ENCODE measurements at places on chromosomes 12 and 14.

GRCh38 chr12:119720349-119720748, 52.4 kb downstream of the PRKAB1 start:
- no peak for DNase-seq

GRCh38 chr14:29759521-29760340, 167.9 kb downstream of the PRKD1 start:
- DNase-seq = no peak

DNA sequence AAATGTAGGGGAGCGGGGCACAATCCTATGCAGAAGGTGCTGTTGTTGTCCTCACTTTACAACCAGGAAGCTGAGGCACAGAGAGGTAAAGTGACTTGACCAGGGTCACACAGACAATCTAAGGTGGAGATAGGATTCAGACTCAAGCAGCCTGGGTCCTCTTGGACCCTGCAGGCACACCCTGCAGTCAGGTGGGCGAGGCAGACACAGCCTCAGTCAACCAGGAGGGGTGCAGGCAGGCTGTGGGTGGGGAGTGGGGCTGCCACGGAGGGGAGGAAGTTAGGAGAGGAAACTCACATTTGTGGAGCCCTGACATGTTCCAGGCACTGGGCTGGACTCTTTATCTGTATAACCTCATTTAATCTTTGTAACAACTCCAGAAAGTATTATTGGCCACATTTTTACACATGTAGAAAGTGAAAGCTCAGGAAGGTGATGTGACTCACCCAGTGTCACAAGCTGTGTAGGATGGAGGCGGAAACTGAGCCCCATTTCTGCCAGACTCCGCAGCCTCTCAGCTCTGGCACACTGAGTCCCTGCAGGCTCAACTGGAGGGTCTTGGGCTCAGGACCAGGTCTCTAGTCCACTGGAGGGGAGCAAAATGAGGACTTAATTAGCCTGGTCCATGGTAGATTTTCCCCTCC, 24.9 kb upstream of the CHGA start:
- no peak for DNase-seq

GRCh38 chr12:109943811-109944210, 43.7 kb downstream of the TCHP start:
- DNase-seq = no peak

DNA sequence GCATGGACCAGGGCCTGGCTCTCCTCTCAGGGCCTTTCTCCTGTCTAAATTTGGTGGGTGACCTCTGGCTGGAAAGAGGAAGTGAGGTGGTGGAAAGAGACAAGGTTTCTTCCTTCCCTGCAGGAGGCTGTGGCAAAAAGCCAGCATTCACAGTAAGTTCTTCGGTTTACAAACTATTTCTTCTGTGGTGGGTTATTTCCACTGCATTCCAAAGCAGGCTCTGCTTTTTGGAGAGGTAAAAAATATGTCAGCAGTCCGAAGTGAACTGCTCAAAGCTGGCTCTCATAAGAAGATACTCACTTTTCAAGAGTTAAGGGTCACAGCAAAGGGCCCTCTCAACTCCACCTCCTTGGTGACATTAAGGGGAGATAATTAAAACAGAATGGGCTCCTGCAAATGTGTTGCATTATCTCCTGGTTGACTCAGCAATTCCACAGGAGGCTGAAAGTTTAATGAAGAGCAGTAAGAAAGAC, 48.9 kb upstream of the POC1B start:
- DNase-seq = no peak

- no peak for DNase-seq
Measured at GRCh38 chr12:3017281-3017680, 58.1 kb downstream of the TEAD4 start.

GRCh38 chr12:65896743-65897142, 72.5 kb downstream of the HMGA2 start:
- no peak for DNase-seq

- DNase-seq = no peak
Measured at GRCh38 chr12:98401427-98401826, 114.0 kb upstream of the TMPO start.

DNA sequence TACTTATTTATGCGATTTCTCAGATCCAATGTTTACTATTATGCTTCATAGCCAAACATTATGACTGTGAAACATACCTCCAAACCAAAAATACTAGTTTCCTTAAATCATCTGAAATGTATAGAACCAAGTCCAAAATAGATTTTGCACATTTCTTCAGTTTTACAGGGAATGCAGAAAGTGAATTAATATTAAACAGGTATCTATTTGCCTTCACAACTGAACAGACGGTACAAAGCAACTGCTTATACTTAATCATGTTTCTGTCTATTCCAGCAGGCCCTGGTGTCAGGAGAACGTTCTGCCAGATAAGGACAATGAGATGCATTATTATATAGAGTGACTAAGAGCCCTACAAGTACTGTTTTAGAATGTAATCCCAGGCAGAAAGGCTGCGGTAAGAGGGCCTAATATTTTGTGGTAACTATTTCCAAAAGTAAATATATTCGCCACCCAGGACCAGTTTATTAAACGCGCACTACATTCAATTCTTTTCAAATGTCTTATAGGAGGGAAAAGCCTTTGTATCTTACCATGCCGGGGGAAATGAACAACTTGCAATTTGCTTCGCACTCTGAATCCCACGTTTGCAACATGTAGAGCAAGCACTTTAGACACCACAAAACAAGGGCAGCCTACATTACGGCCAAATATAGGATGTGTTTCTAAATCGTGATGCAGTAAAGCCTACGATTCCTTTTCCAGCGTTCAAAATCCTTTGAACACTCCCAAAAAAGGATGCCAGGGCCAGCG, 1.5 kb downstream of the CORO1C start:
- no peak for DNase-seq

DNA sequence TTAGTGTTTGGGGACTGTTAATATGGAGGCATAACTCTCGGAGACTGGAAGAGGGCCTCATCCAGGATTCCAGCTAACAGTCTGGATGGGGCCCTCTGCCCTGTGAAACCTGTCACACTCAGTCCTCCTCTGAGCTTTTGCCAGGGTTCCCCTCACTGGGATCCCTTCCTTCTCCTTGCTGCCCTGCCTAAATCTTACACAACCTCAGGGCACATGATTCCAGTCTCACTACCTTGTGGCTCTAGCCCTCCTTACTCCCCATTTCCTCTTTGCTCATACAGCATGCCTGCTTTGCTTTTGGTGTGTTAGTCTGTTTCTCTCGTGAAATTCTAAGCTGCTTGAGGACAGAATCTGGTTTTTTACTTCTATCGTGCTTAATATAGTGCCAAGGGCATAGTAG, 942 bp upstream of the GSG1 start:
- DNase-seq = peak; percentile 37

DNA sequence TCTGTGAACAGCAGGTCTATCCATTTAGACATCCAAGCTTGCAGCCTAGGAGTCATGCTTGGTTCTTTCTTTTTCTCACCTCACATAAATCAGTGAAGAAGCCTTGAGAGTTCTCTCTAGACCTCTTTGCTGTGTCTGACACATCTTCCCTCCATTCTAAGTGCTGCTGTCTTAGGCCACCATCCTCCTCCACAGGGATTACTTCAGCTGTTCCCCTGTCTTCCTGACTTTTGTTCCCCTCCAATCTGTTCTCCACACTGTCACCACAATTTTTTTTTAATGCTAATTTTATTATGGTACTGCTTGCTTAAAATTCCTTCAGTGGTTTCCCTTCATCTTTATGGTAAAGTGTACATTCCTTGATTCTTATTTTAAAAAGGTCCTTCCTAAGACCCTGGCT, 71.8 kb downstream of the DERA start:
- DNase-seq = no peak

GRCh38 chr12:93442411-93443340, 929 bp upstream of the UBE2N start:
- no peak for DNase-seq

GRCh38 chr12:29256598-29256997, 107.5 kb downstream of the FAR2 start:
- no peak for DNase-seq

DNA sequence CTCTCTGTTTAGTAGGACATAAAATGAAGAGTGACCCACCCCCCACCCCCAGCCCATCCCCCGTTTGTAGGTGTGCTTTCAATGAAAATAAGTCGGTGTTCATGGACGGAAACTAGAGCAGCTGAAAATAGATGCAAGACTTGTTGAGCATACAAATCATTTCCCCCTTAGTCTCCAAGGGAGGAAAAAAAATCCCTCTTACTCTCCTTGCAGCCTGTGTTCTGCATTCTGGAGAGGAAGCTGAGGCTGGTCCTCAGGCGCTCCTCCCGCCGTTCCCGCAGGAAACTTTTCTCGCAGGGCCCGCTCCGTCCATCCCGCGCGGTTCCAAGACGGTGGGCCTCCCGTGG, 259.0 kb upstream of the E2F7 start:
- DNase-seq = no peak

DNA sequence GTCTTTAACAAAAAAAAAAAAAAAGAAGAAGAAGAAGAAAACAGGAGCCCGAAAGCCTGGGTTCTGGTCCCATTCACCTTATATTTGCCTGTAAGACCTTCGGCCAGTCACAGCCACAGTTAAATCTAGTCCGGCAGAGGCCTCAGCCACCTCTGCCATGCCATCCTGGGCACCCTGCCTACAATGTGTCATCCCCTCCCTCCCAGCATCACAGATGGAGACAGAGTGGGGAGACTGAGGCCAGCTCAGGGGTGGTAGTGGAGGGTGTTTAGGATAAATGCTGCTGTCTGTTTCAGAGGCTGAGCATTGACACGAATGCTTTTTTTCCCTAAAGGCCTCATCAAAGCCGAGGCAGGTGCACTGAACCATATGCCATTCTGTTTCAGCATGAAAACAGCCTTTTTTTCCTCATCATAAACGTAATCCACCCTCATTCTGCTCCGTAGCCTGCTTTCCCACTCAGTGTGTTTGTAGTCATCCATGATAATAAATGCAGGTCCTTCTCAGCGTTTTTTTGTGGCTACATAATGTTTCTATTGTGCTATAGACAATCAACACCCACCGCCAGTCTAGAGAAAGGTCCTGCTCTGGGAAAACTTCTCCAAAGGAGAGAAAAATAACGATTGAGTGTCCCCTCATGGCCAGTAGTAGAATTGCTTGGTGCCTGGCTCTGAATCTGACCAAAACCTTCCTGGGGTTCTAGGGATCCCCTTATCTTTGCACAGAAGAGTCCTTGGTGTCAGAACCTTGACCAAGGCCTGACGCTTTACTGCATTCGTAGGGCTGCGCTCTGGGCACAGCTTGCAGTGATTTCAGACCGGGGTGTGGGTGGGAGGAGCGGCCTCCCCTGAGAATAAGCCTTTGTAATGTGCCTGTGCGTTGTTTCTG, 41.1 kb upstream of the TSPAN9 start:
- DNase-seq = no peak

- no peak for DNase-seq
Measured at GRCh38 chr12:20438299-20438779, 70.0 kb downstream of the PDE3A start.

GRCh38 chr14:61051051-61051450, 70.0 kb downstream of the SLC38A6 start:
- DNase-seq = peak; percentile 66

DNA sequence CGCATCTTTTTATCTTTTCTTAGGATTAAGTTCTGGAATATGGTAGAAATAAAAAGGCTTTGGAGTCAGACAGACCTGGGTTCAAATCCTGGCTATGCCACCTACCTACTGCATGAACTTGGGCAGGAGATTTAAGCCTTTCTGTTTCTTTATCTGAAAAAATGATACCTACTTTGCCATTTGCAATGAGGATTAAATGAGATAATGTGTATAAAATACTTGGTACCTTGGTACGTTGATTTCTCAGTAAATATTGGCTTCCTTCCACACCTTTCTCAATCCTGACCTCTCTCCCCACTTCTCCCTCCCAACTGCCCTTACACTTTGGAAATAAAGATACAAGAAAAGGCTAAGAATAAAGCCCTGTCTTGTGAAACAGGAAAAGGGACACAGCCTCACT, 172.6 kb downstream of the PAX9 start:
- DNase-seq = no peak

DNA sequence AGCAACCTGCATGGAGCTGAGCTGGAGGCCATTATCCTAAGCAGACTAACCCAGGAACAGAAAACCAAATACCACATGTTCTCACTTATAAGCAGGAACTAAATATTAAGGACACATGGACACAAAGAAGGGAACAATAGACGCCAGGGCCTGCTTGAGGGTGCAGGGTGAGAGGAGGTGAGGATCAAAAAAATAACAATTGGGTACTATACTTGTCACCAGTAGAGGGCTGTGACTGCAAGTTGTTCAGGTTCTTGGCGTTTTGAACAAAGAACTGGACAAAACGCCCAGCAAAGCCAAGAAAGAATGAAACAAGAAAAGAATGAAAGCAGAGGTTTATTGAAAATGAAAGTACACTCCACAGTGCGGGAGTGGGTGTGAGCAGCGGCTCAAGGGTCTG, 208.5 kb upstream of the NEDD1 start:
- no peak for DNase-seq

DNA sequence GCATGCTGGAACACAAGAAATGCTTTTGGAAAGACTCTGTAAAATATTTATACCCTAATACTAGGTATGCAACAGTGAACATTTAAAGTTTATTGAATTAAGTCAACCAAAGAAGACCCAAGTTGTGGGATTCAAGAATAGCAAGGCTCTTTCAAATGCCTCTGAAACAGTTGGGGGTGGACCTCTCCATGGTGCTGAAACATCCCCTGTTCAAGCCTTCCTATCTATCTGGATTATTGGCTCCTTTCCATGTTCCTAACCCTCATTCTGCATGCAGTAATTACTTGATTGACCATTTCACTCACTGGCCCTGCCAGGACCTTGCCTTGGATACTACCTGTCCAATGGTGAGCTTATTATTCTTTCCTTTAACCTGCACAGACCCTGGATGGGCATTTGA, 349.7 kb downstream of the NRXN3 start:
- DNase-seq = no peak

DNA sequence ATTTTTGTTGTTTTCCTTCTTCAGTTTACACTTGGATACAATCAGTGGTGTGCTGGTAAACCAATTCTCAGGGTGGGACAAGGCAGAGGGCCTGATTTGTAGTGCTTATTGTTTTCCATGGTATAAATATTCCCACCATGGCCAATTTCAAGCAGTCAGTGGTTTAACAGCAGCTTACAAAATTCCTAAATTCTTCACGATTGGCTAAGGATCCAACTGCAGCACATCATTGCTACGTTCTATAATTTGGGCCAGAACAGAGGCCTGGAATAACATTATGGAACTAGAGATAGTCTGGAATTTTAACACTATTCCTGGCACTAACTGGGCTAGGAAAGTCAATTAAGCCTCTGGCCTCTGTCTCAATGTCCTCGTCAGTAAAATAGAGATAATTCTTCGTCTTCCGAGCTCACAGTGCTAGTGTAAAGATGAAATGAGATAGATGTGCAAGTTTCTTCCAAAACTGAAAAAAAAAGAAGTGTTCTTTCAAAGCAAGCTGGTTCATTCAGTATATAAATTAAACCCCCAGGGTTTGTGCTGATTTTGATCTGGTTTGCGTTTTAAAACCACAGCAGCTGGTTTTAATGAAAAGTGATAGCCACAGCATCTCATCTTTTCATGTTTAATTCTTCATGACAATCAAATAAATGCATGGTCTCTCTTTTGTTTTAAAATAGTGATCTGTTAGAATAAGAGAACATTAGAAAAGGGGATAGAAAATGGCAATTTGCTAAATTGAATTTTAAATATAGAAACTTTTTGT, 104.1 kb downstream of the EPS8 start:
- no peak for DNase-seq

- DNase-seq = no peak
Measured at GRCh38 chr14:95363468-95363954, 43.8 kb upstream of the CLMN start.

Measured in tibial artery (tissue), 4 donors.